Foreskin fibroblast (primary cell): ENCODE measurements at places on chromosomes 2 and 18.

DNA sequence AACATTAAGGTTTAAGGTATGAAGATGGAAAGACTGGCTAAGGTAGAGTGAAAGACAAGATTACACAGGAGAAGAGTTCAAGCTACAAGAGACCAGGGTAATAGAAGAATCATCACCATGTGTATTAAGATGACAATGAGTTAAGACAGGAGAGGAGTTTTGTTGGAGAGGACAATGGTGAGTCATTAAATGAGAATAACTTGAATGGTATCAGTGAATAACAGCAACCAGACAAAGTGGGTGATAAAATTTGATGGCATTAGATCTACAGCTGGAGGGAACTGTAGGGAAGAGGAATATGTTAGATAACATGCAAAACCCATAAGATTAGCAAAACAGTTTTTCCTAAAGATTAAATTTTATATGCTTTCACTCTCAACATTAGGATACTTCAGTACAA is 18.8 kb upstream of the ENOSF1 start:
- no peak for DNase-seq

DNA sequence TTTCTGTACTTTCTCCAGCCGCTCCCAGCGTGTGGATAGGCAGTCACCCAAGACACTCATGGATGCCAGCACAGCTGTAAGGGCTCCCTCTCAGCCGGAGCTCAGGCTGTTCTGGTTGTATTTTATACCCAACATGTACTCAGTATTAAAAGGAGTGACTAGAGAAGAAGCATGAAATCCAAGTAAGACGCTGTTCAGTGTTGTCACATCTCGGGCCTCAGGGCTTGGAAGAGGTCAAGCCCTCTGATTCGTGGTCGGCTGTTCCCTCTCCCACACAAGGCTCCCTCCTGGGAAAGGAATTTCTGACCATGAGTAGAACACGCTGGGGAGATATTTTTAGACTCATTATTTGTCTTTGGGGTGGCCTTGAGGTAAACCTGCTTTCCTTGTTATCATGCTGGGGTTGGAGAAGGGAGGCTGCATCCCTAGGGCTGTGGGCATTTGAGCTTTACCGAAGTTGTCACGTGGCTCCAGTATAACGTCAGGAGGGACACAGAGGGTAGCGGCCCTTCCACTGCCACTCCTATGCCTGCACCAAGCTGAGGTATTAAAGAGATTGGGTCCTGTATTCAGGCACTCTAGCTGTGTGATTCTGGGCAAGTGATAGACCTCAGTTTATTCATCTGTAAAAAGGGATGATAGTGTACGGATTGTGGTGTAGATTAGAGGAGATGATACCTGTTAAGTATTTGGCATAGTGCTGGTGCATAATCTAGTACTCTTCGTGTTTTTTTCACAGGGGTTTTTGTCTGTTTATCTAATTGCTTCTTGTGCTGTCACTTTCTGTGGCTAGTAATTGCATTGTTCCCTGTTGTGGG is 34.1 kb downstream of the HK2 start:
- peak; percentile 82 for DNase-seq

DNA sequence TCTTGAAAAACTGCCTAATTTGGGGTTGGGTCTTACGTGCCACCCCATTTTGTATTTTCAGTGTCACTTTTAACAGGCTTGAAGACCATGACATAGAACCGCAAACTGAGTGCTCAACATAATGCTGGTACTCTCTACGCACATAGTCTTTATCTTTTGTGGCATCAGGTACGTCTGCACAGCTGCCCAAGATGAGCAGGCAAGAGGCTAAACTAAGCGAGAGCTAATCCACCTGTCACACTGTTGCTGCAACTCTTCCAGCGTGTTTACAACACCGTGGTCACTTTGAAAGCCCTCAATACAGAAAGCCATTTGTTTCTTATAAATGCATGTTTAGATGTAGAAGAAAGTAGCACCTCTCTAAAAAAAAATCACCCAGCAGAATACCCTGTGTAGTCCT is 270.0 kb upstream of the TCF4 start:
- no peak for DNase-seq

- no peak for DNase-seq
Measured at GRCh38 chr2:9441556-9441955, 18.1 kb downstream of the CPSF3 start.

DNA sequence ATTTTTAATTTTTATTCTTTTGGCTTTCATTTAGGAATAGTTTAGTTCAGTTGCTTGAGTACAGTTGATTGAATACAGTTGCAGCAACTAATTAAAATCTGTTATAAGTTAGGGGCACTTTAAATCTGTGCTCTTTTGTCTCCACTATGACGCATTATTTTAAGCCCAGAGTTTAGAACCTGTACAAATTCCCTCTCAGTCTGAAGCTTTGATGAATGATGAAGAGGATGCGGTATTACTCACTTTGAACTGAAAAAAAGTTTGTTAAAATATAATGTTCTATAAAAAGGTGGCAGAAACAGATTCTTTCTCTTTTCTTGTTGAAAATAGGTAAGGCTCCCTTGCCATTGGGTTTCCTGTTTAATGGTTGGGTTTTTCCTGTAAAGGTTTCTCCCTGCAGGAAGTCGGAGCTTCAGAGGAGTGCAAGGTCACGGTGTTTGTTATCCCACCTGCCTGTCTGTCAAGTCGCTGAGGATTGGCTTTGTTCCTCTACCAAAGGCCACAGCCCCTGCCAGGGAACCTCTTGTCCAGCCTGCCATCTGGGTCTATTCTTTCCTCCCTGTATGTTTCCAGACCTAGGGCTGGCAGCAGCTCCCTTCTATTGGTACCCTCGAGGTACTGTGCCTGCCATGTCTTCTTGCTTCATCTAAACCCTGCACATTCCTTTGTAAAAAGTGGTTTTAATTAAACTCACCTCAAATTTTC is 43.8 kb upstream of the FN1 start:
- DNase-seq, result no peak

DNA sequence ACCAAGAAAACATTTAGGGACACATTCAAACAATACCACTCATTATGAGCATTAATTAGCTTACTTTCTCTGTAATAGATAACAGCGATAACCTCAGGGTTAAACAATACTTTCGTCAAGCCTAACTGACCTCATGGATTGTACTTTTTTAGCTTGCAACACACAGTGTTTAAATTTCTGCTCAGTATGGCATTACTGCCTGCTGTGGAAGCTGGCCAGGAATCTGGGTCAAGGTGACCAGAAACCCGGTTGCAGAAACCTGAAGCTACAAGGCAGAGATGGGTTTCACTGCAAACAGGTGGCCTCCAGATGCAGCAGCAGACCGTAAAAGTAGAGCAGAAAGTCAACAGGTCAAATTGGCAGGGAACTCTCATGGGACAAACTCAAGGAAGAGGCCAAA is 123.8 kb upstream of the FHL2 start:
- peak; percentile 49 for DNase-seq

- DNase-seq, result no peak
Measured at GRCh38 chr2:68791914-68792313, 57.3 kb downstream of the ARHGAP25 start.

DNA sequence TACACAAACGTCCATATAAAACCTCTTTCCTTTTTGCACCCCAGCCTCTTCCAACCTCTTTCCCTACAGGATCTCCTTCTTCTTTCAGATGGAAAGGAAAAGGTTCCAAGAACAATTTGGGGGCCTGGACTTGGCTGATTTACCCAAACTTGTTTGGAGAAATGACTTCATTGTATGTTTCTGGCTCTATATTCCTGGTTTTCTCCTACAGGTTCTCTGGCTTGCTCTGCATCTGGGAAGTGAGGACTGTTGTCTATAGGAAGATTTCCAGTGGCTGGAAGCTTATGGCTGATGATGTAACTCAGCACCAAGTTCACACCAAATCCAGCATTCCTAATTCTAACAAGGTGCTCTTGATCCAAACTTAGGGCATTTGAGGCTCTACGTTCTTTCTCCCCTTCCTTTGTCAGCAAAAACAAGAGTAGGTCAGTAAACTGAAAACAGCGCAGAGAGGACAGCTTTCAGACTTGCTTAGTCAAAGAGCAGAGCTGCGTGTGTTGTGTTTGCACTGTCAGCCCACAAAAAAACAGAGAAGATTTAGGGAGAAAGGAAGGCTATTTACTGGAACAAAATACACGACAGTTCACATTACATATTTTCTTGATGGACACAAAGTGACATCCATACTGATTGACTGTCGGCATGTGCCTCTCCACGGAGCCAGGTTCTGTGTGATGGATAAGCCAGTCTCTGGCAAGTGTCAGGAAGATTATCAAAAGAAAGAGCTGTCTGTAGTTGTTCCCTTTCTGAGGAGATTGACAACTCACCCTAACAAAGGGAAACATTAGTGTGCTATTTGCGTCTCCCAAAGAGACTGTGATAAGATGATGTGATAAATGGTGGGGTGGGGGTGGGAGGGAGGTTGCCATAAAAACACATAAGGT is 39.7 kb downstream of the CDCA7 start:
- DNase-seq, result no peak

DNA sequence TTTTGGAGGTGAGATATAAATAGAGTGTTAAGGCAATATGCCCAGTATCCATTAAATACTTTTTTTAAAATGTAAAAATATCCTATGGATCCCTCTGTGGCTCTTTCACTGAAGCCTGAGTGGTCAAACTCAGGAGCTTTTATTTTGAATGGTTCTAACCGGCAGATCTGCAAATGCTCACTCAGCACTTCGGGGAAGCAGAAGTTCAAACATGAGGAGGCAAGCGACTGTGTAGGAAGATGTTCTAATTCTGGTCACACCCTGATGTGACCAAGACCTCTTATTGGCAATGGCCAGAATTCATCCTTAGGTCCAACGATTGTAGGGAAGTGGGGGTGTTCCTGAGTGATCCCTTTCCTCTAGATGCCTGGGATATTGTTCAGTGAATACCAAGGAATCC is 168.8 kb downstream of the CDCA7 start:
- no peak for DNase-seq

DNA sequence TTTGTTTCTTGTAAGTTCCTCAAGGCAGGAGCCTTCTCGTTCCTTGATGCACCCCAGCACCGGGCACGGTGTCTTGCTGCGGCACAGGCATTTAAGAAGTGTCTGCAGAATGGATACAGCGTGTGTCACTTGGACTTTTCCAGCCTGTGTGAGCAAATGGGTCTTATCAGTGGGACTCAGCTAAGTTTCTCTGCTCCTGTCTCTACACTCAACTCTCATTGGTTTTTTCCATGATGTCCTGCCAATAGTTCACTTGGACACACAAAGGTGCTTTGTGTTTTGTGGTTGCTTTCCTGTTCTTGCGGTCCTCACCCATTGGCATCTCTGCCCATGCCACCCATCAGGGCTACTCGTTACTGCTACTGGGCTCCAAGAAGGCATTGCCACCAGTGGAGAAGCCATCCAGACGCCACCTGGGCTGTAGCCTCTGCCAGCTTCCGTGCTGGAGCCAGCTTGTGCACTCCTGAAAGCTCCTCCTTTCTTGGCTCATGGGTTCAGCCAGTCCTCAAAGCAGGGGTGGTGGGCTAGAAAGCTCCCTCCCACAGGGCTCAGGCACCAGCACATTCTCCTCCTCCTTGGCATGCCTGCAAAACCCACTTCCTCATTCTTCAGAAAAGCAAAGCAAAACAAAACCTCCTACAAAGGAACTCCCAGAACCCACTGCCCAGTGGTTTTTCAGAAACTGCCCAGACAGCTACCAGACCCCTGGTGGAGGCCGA is 41.4 kb downstream of the IL1R2 start:
- peak; percentile 59 for DNase-seq

- no peak for DNase-seq
Measured at GRCh38 chr18:58466636-58467205, 162.2 kb downstream of the ALPK2 start.

- no peak for DNase-seq
Measured at GRCh38 chr2:134287323-134287722, 33.5 kb downstream of the MGAT5 start.

DNA sequence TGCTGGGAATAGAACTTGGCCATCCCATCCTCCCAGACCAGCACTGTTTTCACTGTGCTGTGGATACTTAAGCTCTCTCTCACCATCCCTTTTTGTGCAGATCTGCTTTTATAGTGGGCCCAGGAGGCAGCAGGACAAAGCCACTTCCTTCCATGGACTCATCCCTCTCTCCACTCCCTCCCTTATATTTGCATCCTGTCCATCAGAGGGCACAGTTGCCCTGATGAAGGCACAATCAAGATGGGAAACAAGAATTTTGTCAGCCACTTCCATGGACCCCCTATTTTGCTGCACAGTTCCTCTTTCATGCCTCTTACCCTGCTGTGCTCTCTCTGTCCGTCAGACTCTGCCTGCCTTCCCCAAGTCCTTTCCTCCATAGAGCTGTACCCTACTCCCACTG is 338.7 kb downstream of the HRH4 start:
- DNase-seq, result peak; percentile 8

GRCh38 chr2:37982147-37982582 is 57.1 kb downstream of the RMDN2 start:
- DNase-seq, result peak; percentile 42

- no peak for DNase-seq
Measured at GRCh38 chr2:223979730-223980396, 22.6 kb downstream of the MRPL44 start.

GRCh38 chr2:44533508-44533907 is 171.8 kb downstream of the CAMKMT start:
- DNase-seq, result no peak

- DNase-seq, result no peak
Measured at GRCh38 chr18:2636126-2636631, 19.3 kb upstream of the SMCHD1 start.

DNA sequence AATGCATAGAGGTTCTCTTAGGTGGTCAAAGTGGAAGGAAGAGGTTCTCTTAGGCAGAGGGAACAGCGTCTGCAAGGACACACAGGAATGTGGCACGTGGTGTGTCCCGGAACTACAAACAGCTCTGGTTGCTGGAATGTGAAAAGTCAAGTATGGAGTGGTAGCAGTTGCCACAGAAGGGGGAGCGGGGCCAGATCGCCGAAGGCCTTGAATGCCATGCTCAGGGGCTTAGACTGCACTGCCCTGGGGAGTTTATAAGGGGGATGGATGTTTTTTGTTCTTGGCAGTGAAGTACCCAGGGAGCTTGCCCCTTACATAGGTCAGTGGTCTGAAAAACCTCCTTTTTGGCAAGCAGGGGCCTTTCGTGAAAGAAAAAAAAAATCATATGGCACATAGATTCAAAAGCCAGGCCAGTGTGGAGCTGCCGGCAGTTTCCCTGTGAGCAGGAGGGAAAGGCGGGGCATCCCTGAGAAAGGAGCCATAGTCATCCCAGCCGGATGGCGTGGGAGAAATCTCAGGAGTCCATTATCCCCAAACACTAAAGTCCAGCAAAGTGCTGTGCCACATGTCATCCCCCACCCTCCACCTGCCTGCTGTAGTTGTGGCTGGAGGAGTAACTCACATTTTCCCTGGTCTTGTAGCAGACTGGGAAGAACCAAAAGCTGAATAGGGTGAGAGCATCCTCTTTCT is 45.4 kb downstream of the GORASP2 start:
- peak; percentile 45 for DNase-seq

DNA sequence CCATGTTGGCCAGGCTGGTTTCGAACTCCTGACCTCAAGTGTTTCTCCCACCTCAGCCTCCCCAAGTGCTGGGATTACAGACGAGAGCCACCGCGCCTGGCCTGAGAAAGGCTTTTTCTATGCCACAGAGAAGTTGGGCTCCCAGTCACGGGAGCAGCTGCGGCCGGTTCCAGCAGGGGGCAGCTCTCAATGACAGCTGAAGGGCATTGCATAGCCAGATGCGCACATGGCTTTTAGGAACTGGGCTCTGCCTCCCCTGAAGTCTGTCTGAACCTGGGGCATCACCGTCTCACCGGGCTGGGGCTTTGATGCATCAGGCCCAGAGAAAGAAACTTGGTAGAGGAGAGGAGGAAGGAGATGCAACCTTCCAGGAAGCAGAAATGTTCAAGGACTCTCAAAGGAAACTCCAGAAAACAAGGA is 84.2 kb upstream of the LAPTM4A start:
- DNase-seq, result peak; percentile 89
